ENCODE measurements at places on chromosomes 3 and 15. TPM values are rescaled to one million over a fixed set of nuclear protein-coding genes. Genes with fewer than 3 reads are reported as not detected.

DNA sequence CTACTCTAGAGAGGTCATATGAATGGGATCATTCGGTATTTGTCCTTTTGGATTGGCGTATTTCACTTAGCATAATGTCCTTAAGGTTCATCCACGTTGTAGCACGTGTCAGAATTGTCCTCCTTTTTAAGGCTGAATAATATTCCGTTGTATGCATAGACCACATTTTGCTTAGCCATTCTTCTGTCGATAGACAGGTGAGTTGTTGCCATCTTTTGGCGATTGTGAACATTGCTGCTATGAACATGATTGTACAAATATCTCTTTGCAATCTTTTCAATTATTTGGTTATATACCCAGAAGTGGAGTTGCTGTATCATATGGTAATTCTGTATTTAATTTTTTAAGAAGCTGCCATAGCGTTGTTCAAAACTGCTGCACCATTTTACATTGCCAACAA is 52.4 kb upstream of the GOLGA8J start:
- no peak for DNase-seq

GRCh38 chr15:33852094-33852493 is 116.2 kb upstream of the CHRM5 start:
- DNase-seq = no peak

DNA sequence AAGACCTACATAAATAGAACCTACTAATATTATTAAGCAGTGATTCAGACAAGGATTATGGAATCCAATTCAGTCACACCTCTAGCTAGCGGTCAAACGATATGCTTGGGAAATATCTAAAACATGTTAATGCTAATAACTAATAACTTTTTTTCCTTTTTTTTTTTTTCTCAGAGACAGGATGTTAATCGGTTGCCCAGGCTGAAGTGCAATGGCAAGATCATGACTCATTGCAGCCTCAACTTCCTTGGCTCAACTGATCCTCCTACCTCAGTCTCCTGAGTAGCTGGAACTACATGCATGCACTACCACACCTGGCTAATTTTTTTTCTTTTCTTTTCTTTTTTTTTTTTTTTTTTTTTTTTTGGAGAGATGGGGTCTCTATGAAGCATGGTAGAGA is 124.1 kb downstream of the NR2E3 start:
- DNase-seq = no peak

- DNase-seq = no peak
Observed at GRCh38 chr15:44525018-44525417, 11.9 kb upstream of the EIF3J start.

SIDT1 gene
- 3.2 TPM for polyA plus RNA-seq

CD86 gene
- 2.9 TPM for polyA plus RNA-seq

GRCh38 chr15:32936283-32936918 is 218.6 kb downstream of the GREM1 start:
- DNase-seq = no peak

GREM1 gene
- 0.17 TPM for polyA plus RNA-seq

DNA sequence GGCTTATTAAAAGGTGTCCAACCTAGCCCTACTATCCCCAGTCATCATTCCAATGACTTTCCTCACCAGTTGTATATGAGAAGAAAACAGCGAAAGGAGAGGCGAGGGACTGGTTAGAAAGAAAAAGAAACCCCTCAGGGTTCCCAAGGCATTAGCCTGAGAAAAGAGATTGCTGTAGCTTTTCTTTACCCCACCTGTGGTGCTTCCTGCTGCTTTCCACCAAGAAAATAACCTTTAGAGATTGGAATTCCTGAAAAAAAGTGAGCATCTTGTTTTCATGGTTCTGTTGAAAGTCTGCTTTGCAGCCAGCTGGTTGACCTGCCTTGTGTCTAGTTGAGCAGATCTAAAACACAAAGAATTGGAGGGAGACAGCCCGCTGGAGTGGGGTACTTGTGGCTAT is 196.4 kb downstream of the CADPS start:
- no peak for DNase-seq

- DNase-seq = no peak
Observed at GRCh38 chr3:176554264-176554663, 643.0 kb downstream of the TBL1XR1 start.

EAF1 gene
- 19.4 TPM for polyA plus RNA-seq

DNA sequence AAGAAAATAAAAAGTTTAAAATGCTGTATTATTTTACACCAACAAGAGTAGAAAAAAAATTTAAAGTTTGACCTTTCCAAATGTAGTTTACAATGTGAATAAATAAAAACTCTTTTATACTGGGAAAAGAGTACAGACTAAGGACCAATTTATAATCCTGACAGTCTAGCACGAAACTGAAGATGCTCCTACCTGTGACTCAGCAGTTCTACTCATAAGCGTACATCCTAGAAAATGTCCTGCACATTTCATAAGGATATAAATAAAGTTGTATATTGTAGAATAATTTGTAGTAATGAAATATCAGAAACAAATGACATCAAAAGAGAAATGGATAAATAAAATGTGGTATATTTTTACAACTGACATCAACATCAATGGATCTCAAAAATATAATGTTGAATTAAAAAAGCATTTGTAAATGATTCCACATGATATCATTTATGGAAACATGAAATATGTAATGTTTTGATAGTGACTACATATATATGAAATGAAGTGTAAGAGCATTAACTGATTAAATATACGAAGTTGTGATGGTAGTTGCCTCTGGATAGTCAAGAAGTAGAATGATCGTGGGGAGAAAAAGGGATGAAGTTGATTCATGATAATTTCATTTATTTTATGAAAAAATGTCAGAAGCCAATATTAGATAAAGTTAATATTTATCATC is 161.3 kb upstream of the CBLB start:
- DNase-seq = no peak

- DNase-seq = no peak
Observed at GRCh38 chr15:89410039-89410435, 75.4 kb upstream of the POLG start.

GRCh38 chr3:52238193-52238760 is 681 bp downstream of the TWF2 start:
- DNase-seq = no peak

- no peak for DNase-seq
Observed at GRCh38 chr3:50539356-50540286, 27.9 kb downstream of the C3orf18 start.

RBM6 gene
- 98.8 TPM for polyA plus RNA-seq

- no peak for DNase-seq
Observed at GRCh38 chr3:38311476-38311875, 29.4 kb downstream of the SLC22A14 start.

CLDN1 gene
- 85.0 TPM for polyA plus RNA-seq

LRRC15 gene
- polyA plus RNA-seq = 0.06 TPM

IMP3 gene
- polyA plus RNA-seq = 61.0 TPM

DNA sequence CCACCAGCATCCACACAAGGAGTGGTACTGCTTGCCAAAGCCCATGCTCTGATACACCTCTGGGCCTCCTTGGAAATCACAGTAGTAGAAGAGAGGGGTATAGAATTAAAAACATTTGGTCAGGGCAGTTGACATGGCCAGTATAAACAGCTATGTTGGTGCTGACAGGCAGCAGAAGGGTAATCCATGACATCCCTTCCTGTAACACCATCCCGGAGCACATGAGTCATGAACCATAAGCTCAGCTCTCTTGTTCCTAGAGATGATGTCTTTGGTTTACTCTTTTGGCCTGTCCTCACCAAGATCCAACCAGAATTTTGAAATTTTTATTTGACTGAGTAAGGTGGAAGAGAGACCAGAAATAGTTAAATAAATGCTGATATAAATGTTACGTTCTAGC is 132.6 kb upstream of the CTDSPL start:
- DNase-seq = no peak

- no peak for DNase-seq
Observed at GRCh38 chr3:25662736-25663320, 1.9 kb downstream of the TOP2B start.

GATM gene
- 304 TPM for polyA plus RNA-seq

ITPKA gene
- polyA plus RNA-seq = 0.46 TPM

GRCh38 chr3:186996356-186996755 is 66.0 kb downstream of the ST6GAL1 start:
- DNase-seq = no peak

GRCh38 chr15:59550956-59551355 is 60.6 kb upstream of the GCNT3 start:
- no peak for DNase-seq

TTLL13 gene
- polyA plus RNA-seq = 0.10 TPM

- no peak for DNase-seq
Observed at GRCh38 chr15:33926260-33926659, 42.0 kb upstream of the CHRM5 start.

- no peak for DNase-seq
Observed at GRCh38 chr15:40263024-40263754, 19.7 kb downstream of the ANKRD63 start.

DNA sequence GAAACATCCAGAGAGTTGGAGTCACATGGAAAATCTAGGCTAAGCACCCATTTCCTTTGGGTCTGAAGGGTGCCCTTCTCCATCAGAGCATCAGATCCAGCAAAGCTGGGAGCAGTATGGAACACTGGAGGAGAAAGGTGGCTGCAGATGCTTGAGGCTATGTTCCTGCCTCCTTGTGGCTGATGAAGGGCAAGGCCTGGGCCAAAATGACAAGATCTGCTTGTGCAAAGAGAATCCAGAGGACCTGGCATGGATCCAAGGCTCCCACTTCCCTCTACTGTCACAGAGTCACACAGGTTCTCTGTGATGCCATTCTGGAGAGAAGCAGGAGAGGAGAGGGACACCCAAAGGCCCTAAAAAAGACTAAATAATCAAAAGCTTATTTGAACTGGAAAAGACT is 9.2 kb upstream of the ATP8B4 start:
- no peak for DNase-seq

DNA sequence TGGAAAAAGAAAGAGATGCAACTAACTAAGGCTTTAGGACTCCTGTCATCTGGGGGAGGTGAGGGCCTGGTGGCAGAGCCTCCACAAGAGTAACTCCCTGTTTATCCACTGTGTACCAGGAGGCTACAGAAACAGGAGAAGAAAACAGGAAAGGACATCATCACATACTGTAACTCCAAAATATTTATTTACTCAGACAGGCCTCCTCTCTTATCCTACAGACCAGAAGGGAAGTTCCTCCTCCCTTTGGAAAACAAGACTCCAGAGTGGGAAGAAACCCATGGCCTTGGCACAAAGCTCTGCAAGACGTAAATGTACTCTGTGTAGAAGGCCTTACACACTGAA is 40.1 kb upstream of the AKAP13 start:
- DNase-seq = no peak

Data from right renal pelvis (tissue), 4 donors.